Stimulated activated CD8-positive, alpha-beta memory T cell treated with anti-CD3 and anti-CD28 coated beads, Interleukin-4, amount 100 ng/mL, for 48 hours (primary cell): ENCODE measurements at places on chromosomes 11 and 22.

- DNase-seq: peak; percentile 44
These were observed 21.3 kb downstream of the RASD2 start for GRCh38 chr22:35561796-35562526.

DNA sequence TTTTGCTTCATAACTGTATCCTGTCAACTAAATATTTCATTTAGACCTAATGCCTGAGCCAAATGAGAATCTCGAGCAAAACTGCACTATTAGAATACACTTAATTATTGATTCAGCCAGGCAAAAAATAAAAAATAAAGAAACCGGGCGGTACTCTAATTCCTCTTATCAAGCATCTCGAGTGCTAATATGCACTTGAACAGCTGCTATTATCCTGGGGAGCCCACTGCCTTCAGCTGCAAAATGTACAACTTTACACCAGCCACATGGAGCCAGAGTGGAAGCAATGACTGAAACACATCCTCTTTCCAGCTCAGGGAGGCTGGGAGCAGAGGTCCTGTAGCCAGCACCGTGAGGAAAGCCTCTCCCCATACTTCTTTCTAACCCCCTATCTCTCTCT is 390.0 kb upstream of the CADM1 start:
- DNase-seq: no peak

GRCh38 chr11:97409141-97409540 is 1019.3 kb downstream of the JRKL start:
- DNase-seq: no peak

GRCh38 chr22:44667276-44667675 is 34.7 kb upstream of the PRR5 start:
- no peak for DNase-seq

- peak; percentile 43 for DNase-seq
These were observed 38.1 kb upstream of the POU2AF1 start for GRCh38 chr11:111417011-111417765.

DNA sequence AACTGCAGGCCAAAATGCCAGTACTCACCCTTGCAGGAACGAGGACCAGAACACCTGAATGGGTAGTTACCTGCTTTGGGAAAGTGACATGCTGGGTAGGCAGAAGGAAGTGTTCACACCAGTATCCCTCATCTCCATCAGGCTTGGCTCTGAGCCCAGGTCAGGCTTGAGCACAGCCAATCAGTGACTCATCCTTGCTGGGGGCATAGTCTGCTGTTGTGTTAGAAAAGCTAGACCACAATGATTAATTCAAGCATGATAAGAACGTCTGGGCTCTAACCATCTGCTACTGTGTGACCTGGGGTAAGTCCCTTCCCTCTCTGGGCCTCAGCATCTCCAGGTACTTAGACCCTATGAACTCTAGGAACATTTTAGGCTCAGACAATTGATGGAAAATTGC is 450.4 kb downstream of the MIAT start:
- no peak for DNase-seq

- no peak for DNase-seq
These were observed 1.0 kb upstream of the POLD4 start for GRCh38 chr11:67354075-67355022.

GRCh38 chr22:37283393-37283937 is 1.2 kb downstream of the CYTH4 start:
- peak; percentile 69 for DNase-seq

DNA sequence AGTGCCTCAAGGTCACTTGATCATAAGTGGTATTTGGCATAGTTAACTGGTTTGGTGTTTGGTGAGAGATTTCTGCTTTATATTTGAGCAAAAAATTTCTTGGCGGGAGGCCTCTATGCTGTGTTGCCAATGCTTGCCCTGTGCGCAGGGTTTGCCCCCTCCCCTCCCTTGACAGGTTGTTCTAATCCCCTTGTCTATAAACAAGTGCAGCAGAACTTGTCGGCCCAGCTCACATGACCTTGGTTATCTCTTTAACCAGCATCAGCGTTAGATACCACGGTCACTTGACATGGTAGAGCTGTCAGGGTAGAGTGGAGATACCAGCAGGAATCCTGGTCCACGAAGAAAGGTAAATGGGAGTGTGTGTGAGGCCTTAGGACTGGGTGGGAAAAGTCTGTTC is 35.6 kb downstream of the MARK2 start:
- DNase-seq: no peak

GRCh38 chr11:36374726-36375125 is 78.6 kb downstream of the PRR5L start:
- no peak for DNase-seq

- DNase-seq: no peak
These were observed 6.0 kb downstream of the CNTF start for GRCh38 chr11:58628446-58628845.

DNA sequence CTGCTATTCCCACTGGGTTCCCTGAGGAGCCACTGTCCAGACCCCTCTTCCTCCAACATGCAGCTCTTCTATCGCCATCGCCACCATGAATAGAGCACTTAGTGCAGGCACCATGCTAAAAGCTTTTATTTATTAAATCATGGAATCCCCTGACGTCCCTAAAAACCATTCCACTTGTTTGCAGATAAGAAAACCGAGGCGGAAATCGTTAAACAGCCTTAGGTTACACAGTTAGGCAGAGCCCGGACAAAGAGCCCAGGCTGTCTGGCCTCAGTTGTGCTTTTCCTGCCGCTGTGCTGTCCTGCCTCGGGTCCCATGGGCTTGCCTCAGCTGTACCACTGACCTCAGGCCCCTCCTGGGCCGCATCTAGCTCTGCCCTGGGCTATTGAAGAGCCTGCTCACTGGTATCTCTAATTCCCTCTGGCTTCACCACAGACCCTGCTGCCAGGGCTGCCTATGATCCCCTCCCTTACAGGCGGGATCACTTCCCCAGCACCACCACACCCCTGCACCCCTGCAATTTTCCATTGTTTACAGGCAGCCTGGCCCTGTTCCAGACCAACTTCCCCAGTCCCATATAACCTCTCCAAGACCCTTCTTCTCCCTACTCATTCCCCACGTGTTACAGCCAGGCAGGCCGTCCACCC is 13.0 kb upstream of the TUB start:
- DNase-seq: no peak

- DNase-seq: no peak
These were observed 57.0 kb upstream of the ADORA2A start for GRCh38 chr22:24370401-24370800.

DNA sequence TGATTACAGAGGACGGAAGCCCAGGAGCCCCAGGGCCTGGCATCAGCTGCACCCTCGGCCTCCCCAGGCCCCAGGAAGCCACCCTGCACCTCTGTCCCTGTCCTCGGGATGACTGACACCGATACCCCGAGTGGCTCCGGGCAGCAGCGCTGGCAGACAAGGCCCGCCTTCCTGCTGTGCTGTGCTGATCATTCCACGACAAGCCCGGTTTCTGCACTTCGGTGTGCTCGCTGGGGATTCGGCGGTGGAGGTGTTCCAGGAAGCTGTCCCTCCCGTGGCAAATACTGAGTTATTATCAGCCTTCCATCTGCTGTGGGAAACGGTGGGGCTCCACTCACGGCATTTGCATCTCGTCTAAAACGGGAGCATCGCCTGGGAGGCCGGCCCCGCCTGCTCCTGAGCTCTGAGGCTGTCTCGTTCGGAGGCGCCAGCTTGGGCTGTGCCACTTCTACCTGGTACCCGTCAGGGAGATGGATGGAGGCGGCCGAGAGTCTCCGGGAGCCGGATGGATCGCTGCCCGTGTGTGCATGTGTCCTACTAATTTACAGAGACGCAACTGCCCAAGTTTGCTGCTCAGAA is 506.1 kb downstream of the BRD1 start:
- peak; percentile 10 for DNase-seq

DNA sequence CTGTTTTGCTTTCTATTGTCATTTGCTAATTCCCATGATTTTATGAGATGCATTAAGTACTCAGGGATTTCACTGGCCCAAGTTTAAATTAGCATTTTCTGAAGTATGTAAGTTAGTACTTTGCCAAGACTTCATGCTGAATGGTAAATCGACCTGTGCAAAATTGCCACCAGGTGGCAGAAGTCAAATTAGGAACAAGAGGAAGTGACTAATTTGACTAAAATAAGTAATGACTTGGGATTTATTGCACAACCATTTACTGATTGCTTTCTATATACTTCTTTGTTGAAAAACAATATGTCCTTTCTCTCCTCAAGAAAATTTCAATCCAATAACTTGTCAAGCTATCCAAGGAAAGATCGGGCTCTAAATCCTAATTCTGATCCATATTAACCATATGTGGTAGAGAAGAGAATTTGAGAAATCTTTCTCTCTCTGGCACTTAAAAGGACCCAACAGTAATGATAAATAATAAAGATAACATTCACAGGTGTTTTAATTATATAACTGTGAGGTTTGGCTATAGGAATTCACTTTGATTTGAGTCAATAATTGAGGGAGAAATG is 253.7 kb upstream of the CHORDC1 start:
- DNase-seq: peak; percentile 36

- DNase-seq: no peak
These were observed 23.6 kb upstream of the EFCAB6 start for GRCh38 chr22:43835736-43836135.

- DNase-seq: peak; percentile 59
These were observed 29.7 kb upstream of the SORL1-AS1 start for GRCh38 chr11:121482231-121483129.

GRCh38 chr11:95821640-95822039 is 31.3 kb downstream of the CEP57 start:
- DNase-seq: no peak

- DNase-seq: no peak
These were observed 421.6 kb downstream of the METTL15 start for GRCh38 chr11:28529540-28530410.

GRCh38 chr22:30301995-30302809 is 12.9 kb upstream of the CASTOR1 start:
- DNase-seq: no peak

DNA sequence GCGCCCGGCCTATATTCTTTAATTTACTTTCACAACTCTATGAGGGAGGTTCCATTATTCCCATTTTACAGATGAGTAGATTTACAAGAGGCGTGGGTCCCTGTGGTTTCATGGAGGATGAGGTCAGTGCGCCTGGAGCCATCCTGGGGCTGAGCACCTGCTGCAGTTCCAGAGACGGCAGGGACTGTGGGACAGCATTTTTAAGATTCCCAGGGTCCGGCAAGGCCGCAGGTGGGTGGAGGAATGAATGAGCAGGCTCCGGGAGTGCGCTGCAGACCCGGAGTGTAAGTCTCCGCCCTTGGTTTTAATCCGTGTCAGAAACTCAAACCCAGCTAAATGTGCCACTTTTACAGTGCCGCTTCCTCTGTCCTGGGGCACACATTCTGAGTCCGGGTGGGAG is 4.1 kb upstream of the CHRM1 start:
- no peak for DNase-seq

DNA sequence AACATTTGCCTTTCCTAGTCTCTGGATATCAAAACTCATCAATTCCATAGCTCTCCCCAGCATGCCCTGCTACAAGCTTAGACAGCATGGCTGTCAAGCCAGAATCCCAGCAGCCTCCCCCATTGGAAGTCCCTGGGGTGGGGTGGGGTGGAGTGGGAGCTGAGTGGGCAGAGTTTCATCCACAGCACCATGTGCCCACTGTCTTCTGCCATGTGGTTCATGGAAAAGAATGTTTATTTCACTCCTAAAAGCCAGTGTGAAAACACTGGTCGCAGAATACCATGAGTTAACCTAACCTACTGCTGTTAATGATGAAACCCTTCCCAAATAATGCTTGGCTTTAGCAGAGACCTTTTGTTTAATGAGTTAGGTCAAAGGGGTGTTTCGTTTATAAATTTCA is 80.2 kb upstream of the KIRREL3 start:
- no peak for DNase-seq
